ENCODE measurements at places on chromosomes 7 and 10.

- DNase-seq, result no peak
These were observed 472.0 kb upstream of the CNTNAP2 start for GRCh38 chr7:145644426-145645134.

GRCh38 chr7:134777908-134778580 lies 1.4 kb upstream of the CALD1 start:
- no peak for DNase-seq

DNA sequence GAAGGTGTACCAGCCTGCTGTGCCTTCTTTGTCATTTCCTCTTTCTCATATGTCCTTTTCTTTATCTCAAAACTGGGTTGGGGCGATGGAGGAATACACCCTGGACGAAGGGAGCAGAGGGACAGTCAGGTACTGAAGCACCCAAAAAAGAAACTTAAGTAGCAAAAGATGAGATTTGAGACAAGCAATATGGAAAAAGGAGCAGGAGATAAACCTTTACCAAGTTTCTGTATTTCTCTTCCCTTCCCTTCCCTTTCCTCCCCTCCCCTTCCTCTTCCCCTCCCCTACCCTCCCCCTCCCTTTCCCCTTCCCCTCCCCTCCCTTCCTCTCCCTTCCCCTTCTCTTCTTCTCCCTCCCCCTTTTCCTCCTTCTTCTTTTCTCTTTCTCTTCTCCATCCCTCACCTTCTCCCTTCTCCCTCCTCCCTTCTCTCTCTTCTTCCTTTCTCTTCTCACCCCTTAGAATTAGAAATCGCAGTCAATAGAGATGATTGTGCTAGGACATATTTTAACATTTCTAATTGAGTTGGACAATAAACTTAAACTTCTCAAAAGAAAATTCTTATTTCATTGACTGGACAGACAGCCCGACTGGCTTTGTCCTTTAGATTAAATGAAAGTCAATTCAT lies 114.7 kb upstream of the PLXDC2 start:
- no peak for DNase-seq

- DNase-seq, result no peak
These were observed 243.6 kb downstream of the FOXP2 start for GRCh38 chr7:114658216-114658615.

DNA sequence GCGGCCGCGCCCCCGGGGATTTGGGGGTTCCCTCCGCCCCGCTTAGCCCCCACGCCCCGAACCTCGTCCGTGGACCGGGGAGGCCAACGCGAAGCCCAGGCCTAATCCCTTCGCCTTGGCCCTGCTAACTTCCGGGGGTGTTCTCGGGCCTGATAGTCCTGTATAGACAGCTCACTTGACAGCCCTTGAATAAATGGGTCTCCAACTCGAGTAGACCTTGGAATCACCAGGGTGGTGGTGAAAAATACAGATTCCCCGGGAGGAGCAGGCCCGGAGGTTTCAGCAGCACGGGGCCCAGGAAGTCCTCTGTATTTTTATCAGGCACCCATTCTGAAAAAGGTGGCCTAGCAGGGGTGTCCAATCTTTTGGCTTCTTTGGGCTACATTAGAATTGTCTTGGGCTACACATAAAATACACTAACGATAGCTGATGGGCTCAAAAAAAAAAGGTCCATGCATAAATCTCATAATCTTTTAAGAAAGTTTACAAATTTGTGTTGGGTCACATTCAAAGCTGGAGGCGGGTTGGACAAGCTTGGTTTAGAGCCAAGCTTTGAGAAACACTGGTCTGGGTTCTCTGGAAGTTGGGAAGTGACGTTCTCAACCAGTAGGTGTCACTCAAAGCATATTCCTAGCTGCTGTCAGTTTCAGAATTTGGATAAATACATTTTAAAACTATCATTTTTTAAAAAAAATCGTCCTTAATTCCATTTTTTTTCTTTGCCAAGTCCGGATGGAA lies 221.7 kb downstream of the PHTF2 start:
- DNase-seq, result peak; percentile 64
